ENCODE measurements at places on chromosomes 1 and 21.

GRCh38 chr1:77310924-77311323, 29.1 kb downstream of the AK5 start:
- DNase-seq: no peak

DNA sequence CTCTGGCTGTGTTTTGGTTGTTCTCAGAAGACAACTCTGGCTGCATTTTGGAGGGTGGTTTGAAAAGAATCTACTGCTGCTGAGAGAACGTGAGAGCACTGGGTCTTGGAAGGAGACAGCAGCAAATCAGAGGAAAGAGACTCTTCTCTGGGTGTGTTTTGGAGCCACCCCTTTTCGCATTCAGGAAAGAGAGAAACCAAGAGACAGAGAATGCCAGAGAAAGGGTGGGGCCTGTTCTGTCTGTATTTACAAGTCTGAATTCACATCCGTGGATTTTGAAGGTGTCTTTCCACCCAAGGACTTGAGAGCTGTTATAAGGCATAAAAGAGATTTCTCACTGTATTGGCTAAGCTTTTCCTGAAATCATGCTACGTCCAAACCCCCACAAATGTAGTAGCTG, 187.2 kb downstream of the C1orf94 start:
- no peak for DNase-seq

- DNase-seq: no peak
Observed at GRCh38 chr1:222973561-222973960, 158.7 kb downstream of the DISP1 start.

DNA sequence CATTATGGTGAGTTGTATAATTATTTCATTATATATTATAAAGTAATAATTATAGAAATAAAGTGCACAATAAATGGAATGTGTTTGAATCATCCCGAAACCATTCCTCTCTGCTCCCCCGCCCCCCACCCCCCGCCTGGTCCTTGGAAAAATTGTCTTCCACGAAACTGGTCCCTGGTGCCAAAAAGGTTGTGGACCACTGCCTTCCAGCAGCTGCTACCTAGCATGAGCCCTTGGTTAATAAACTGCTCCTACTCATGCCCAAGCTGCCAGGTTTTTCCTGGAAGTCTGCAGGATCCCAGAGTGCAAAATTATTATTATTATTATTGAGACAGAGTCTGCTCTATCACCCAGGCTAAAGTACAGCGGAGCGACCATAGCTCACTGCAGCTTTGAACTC, 6.8 kb upstream of the IFNGR2 start:
- DNase-seq: peak; percentile 49

GRCh38 chr1:204456826-204457442, 37.7 kb downstream of the PIK3C2B start:
- no peak for DNase-seq

- DNase-seq: no peak
Observed at GRCh38 chr1:9059891-9060744, 9.3 kb downstream of the SLC2A5 start.

GRCh38 chr1:228401782-228402640, 4.6 kb downstream of the TRIM11 start:
- no peak for DNase-seq

DNA sequence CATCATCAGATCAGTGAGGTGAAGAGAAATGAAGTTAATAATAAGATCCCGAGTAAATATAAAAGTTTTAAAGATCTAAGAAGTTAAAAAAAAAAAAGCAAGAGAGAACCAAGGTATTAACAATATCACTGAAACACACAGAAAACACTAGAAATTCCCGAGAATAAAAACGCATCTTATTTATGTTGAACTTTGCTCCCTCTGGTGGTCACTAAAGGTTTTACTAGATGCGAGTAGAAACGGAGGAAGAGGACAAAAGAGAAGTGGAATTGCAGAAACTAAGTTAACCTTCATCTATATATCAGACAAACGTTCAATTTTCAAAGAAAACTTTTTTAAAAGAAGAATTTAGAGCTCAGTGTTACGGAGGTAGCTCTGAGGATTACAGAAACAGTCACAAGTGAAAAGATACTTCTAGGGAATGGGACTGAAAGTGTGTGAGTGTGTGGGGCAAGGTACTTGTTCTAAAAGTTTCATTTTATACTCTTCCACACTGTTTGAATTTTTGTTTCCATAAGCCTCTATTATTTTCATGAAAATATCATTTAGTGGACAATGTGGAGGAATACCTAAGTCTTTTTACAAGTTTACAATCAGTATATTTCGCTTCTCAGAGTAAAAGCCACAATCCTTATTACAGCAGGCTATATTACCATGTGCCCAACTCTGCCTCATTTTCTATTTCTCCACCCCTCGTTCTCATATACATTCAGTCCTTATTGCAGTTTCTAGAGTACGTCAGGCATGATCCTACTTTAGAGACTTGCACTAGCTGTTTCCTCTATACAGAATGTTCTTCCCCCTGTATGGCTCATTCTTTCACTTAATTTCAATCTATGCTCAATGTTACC, 19.7 kb downstream of the ACBD6 start:
- DNase-seq: peak; percentile 35

- DNase-seq: no peak
Observed at GRCh38 chr21:17612023-17612564, 607 bp downstream of the BTG3 start.

GRCh38 chr1:200400556-200400955, 9.3 kb downstream of the ZNF281 start:
- no peak for DNase-seq

GRCh38 chr1:220441211-220441610, 86.7 kb upstream of the MARK1 start:
- DNase-seq: no peak

DNA sequence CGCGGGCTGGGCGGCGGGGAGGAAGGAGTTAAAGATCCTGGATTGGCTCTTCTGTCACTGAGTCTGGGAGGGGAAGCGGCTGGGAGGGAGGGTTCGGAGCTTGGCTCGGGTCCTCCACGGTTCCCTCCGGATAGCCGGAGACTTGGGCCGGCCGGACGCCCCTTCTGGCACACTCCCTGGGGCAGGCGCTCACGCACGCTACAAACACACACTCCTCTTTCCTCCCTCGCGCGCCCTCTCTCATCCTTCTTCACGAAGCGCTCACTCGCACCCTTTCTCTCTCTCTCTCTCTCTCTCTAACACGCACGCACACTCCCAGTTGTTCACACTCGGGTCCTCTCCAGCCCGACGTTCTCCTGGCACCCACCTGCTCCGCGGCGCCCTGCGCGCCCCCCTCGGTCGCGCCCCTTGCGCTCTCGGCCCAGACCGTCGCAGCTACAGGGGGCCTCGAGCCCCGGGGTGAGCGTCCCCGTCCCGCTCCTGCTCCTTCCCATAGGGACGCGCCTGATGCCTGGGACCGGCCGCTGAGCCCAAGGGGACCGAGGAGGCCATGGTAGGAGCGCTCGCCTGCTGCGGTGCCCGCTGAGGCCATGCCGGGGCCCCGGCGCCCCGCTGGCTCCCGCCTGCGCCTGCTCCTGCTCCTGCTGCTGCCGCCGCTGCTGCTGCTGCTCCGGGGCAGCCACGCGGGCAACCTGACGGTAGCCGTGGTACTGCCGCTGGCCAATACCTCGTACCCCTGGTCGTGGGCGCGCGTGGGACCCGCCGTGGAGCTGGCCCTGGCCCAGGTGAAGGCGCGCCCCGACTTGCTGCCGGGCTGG, at the start of gene NPR1:
Gene NPR1, plus strand, starts transcription at position 170 of the 818 bp plus-strand sequence. Its CDS starts 421 bp downstream, at position 591.
- no peak for DNase-seq

- DNase-seq: no peak
Observed at GRCh38 chr21:29299046-29299915, 559 bp downstream of the BACH1 start.

- no peak for DNase-seq
Observed at GRCh38 chr1:26066857-26067256, 573 bp downstream of the TRIM63 start.

DNA sequence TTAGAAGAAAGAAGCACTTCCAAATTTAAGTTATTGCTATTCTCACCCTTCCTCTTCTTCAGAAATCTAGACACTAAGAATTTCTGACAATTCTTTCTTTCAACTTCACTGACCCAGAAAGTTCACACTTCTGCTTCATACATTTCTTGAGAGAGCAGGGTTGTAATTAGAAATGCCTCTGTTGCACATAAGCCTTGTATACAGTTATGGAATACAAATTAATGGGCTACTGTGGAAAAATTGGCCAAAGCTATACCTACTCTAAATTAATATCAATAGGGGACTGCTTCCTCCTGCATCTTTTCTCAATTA, 1.5 kb downstream of the TNFSF18 start:
- no peak for DNase-seq

- DNase-seq: no peak
Observed at GRCh38 chr1:223878598-223879325, 33.0 kb upstream of the TP53BP2 start.

DNA sequence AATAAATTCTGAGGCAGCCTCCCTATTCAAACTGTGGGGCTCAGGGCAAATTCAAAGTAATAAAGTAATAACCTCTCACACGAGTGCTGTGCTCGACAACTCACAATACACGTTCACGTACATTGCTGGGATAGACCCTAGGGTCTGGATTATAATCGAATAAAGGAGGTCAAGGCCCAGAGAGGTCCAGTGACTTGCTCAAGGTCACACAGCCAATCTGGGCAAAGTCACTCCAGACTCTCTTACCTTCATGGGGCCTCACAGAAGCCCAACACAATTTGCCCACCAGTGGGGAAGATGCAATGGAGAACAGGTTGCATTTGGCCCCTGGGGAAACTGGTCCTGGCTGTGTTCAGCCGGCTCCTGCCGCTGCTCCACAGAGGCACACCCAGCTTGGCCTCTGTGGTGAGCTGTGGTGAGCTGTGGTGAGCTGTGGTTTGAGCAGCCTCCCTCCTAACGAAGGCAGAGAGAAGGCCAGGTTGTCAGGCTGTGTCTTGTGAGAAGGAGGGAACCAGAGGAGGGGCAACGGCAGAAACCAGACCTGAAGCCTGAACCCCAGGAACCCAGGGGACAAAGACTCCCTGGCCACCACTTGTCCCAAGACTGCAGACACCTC, 35.1 kb downstream of the NUAK2 start:
- DNase-seq: no peak

DNA sequence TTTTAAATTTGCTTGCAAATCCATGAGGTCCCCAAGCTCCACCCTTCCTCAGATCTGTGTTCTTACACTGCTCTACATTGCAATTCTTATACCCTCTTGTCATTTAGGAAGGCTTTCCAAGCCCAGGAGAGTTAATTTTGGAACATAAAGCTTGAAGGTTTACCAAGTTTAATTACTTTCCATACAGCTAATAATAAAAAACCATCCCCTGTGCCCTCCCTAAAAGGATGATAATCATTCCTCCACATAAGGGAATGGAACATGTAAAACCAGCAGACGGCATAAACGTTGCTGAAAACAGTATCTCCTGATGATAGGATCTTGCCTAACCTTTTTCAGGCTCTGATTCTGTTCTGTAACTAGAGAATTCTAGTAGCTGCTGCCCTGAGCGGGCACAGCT, 23.9 kb upstream of the SIPA1L2 start:
- DNase-seq: no peak

DNA sequence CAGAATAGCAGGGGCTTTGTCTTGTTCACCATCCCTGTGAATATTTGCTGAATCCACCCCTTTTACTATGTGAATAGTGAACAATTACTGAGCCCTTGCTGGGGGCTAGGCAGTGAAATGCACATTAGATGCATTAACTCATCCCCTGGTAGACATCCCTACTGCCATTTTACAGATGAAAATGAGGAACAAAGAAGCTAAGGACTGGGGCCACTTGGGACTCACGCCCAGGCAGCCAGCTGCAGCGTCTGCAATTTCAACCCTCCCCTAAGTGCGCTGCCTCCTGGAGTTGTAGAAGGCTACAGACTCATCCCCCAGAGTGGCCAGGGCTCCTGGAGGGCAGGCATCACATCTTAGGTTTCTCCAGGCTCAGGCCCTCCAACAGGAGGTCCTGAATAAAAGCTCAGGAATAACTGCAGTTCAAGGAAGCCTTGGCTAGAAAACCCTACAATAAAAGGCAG, 31.6 kb downstream of the CAPZB start:
- DNase-seq: no peak

DNA sequence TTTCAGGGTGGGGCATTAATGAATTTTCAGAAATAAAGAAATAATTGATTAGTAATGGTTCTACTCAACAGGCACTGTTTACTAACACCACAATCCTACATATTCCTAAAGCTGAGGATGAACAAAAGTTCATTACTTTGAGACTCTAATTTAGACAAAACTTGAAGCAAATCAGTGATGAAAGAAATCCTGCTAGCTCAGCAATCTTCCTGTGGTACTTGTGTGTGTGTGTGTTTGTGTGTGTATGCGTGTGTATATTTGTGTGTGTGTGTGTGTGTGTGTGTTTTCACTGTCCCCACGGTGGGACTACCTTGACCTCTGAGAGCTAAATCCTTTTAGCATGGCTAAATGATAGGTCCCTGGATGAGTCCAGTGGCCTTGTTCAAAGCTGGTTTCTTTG, 48.5 kb upstream of the RAB3GAP2 start:
- no peak for DNase-seq

Data from NCI-H446 treated with DMSO at 0.1 percent for 48 hours (cell line).